ENCODE measurements at places on chromosomes 7 and 10.

- DNase-seq: no peak
Observed at GRCh38 chr10:76736815-76737618, 900.6 kb downstream of the KCNMA1 start.

DNA sequence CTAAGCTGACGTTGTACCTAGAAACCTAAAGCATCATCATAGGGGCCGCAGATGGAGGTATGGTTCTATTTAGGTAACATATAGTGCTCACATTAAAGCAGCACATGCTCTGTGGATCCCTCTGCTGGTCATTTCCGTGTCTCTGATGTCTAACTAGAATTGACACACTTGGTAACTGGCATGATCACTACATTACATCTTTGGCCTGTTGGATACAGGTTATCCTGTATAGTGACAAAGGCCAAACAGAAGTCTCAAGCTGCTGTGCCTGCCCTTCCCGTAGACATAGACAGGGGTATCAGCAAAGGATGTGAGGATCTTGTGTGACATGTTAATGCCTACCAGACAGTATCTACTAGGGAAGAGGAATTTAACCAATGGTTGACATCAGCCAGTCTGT is 51.2 kb downstream of the KIF5B start:
- no peak for DNase-seq

DNA sequence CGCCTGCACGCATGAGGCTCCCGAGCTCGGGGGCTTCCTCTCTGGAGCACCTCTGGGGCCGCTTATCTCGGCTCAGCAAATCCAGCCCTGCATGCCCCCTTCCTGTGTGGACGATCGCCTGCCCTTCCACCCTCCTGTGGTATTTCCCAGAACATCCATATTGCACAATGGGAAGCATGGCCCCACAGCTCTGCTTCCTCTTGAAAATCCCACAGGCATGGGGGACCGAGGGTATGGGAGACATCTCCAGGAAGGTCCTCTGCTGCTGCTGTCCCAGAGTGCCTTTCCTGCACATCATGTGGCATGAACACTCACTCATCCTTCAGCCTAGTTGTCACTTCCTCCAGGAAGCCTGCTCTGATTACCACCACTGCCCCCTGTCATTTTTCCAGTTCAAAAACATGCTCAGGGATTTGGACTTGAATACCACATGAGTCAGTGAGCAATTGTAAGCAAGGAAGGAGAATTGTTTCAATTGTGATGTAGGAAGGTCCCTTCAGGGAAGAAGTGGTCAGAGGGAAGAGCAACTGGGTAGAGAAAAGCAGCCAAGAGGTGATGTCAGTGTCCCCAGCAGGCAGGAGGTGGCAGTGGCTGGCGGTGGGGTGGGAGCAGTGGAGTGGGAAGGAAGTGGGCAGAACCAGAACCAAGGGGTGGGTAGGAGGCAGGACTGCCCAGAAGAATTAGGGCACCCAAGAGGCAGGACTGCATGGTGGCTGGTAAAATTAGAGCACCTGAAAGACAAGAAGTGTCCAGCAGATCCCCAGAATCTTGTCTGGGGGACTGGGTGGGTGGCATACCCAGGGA is 67.5 kb upstream of the ZMIZ1 start:
- DNase-seq: no peak

GRCh38 chr10:102627736-102628293 is 16.5 kb upstream of the TRIM8 start:
- DNase-seq: no peak

GRCh38 chr7:18145160-18145559 is 117.5 kb upstream of the PRPS1L1 start:
- no peak for DNase-seq

- DNase-seq: no peak
Observed at GRCh38 chr10:31590023-31590800, 271.2 kb downstream of the ZEB1 start.

GRCh38 chr7:96708872-96709271 is 774 bp downstream of the SEM1 start:
- DNase-seq: no peak

Measured in natural killer cell treated with Interleukin-12 subunit alpha and Interleukin-12 subunit beta and Interleukin-15 and Interleukin-18, amount 100 ng/mL, for 72 hours (primary cell).